Stimulated activated CD4-positive, alpha-beta T cell treated with anti-CD3 and anti-CD28 coated beads, Interleukin-15, amount 100 ng/mL, for 1 hour (primary cell): ENCODE measurements at places on chromosomes 11 and 22.

DNA sequence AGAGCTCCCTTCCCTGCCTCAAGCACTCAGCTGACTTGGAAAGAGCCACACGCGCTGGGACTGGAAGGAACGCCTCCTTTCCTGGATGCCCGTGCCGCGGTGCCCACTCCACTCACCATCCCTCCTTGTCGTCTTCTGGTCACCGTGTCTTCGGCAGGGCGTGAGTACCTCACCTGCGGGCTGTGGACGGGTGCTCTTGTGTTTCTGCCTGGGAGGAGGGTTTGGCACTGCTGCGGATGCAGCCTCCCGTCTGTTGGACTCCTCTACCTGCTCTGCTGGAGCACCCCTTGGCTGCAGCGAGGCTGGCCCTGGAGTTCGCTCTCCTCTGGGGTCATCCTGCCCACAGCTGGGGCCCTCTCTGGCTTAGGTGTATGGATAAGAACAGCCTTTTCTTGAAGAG lies 612.7 kb downstream of the BRD1 start:
- no peak for DNase-seq

DNA sequence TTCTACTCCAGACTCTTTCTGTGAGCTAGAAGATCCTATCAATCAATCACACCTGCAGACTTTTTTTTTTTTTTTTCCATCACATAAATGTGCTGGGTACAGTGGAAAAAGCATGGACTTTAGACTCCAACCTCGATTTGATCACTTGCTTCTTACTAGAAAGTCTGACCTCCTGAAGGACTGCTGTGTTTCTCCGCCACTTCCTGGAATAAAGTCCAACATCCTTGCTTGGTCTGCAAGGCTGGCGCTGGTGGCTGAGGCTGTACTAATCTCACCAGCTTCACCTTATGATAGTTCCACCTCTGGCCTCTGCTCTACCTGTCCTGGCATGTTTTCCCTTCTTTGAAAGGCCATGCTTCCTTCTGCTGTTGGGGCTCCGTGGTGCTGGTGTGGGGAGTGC lies 60.9 kb upstream of the SESN3 start:
- no peak for DNase-seq

- no peak for DNase-seq
These were observed 166.8 kb downstream of the MYO18B start for GRCh38 chr22:25908755-25909154.

GRCh38 chr11:122042981-122043380 lies 73.0 kb downstream of the BLID start:
- no peak for DNase-seq

GRCh38 chr11:112448168-112448567 lies 187.5 kb upstream of the PLET1 start:
- no peak for DNase-seq

DNA sequence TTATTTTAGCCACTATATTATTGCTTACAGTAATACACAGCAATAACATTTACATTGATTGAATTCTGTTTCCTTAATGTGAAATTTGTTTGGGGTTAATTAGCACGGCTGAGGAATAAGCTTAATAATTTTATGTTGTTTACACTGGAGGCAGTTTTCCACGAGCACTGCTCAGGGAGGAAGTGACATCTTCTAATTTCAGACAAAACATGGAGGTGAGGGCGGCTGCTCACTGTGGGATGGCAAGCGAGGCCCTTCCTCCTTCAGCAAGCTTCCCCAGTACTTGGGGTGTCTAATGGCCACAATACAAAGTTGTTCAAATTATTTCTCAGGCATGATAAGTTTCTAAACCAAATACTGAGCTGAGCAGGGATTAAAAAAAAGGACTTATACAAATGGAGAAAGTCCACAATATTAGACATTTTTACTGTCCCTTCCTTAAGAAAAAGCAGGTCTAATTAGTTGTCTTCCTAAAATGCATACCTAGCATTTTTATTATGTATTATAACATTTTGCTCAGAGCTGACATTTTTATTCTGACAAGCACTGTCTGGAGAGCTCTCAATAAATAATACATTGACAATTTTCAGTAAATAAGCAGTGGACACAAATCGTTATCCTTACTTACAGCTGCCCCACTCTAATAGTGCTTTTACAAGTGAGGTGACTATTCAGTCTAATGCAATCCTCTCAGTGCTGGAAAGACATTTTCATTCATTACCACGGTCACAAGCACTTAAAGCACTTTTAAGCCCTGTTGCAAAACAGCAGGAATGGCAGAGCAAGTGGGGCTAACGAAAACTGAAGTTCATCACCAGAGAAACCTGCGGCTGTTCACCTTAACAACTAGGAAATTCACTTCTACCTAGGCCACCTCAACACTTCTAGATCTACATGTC lies 56.2 kb downstream of the SOX6 start:
- DNase-seq, result no peak

DNA sequence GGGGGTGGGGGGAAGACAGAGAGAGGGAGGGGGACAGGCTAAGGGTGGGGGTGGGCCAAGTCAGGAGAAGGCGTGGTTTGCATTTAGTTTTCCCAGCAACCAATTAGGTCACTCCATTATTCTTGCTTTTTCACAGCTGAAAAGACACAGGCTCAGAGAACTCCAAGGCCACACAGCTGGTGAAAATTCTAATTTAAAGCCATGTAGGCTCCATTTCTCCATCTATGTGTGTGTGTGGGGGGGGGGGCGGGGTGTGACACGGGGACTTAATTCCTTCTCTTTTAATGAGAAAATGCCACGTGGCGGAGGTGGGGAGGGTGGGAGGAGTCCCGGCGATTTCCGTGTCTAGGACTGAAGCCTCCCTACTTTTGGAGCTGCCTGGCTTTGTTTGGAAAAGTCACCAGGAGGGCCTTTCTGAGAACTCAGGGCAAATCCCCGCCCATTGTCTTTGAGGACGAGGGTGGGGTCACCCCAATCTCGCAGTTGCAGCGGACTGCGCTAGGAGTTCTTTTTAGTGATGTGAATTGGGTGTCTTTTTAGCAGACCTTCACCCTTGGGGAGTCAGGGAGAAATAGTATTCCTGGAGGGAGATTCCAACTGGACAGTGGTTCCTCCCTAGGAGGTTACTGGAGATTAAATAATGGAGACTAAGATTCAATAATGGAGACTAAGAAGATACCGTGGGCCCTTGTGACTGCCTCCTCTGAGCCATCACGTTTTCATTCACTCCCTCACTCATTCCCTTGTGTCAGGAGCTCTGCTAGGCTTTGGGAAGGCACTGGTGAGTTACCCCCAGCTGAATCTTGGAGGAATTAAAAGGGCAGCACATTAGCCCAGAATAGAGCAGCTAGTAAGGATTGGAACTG lies 36.4 kb upstream of the PTPRJ start:
- DNase-seq, result no peak

DNA sequence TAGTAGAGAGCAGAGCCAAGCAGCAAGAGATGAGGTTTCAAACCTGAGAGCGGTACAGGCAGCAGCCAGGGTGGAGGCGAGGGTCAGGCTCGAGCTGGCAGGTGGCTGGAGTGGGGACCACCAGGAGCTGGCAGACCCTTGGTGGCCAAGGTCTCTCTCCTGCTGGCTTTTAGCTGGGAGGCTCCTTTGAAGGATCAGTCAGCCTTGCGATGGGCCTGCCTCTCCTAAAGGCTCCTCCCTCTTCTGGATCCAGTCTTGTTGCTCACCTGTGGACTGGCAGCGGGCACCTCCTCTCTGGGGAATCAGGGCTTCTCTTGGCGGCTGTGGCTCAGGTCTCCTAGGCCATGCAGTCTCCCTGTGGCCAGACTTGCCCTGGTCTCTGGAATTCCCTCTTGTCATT lies 24.8 kb downstream of the TPST2 start:
- no peak for DNase-seq

DNA sequence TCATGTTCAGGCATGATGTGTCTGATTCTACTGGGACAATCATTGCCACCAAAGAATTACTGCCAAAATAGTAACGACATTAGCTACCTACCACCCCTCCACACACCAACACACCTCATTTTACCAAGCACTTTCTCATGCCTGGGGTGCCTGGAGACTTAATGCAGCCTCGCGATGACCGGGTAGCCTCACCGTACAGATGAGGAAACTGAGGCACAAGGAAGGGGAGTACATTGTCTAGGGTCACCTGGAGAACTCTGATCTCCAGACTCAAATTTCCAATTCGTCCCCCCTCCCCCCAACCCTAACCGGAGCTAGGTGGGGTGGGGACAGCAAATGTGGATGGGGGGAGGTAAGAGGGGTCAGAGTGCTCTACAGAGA lies 2.7 kb upstream of the RTN4RL2 start:
- no peak for DNase-seq
